ENCODE measurements at places on chromosomes 11 and 22. TPM values are rescaled to one million over a fixed set of nuclear protein-coding genes. Genes with fewer than 3 reads are reported as not detected.

The OR6T1 gene
- not detected for total RNA-seq

- DNase-seq, result no peak
Observed at GRCh38 chr11:19921976-19922688, 209.5 kb downstream of the NAV2 start.

- DNase-seq, result no peak
Observed at GRCh38 chr11:85787168-85787567, 23.8 kb downstream of the SYTL2 start.

The PIM3 gene
- 59.8 TPM for total RNA-seq

The DUSP8 gene
- total RNA-seq, result 8.9 TPM

DNA sequence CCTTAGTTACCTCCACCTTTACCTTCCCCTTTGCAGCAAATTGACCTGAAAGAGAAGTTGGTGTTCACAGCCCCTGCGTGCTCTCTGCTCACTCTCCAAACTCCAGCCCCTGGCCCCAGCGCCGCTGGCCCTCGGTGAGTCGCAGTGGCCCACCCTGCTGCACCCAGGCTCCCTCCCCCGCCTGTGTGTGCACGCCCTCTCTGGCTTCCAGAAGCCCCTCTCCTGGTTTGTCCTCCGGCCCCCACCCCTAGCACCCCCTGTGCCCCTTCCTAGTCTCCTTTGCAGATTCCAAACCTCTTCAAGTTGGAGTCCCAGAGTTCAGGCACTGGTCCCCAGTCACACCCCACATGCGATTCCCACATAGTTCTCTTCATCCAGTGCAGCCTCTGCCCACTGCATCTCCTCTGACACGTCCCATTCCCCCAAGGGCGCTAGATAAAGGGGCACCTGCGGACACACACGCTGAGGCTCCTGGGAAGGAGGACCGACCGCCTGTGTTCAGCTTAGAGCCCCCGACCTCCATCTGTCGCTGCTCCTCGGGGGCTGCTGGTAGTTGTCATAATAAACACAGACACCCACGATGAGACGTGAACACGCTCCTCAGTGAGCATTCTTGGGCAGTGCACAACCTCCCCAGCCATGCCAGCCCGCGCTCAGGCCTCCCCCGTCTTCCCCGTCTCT lies 1.5 kb upstream of the PHRF1 start:
- no peak for DNase-seq

The CCDC89 gene
- total RNA-seq, result 1.3 TPM

DNA sequence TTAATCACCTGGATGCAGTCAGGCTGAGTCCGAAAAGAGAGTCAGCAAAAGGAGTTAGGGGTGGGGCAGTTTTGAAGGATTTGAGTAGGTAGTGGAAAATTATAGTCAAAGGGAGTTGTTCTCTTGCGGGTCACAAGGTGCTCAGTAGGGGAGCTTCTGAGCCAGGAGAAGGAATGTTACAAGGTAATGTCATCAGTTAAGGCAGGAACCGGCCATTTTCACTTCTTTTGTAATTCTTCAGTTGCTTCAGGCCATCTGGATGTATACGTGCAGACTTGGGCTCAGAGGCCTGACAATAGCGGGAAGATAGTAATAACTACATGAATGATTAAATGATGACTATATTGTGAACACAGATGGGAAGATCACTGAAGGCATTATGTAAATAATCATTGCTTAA lies 6.2 kb downstream of the SC5D start:
- DNase-seq, result no peak

DNA sequence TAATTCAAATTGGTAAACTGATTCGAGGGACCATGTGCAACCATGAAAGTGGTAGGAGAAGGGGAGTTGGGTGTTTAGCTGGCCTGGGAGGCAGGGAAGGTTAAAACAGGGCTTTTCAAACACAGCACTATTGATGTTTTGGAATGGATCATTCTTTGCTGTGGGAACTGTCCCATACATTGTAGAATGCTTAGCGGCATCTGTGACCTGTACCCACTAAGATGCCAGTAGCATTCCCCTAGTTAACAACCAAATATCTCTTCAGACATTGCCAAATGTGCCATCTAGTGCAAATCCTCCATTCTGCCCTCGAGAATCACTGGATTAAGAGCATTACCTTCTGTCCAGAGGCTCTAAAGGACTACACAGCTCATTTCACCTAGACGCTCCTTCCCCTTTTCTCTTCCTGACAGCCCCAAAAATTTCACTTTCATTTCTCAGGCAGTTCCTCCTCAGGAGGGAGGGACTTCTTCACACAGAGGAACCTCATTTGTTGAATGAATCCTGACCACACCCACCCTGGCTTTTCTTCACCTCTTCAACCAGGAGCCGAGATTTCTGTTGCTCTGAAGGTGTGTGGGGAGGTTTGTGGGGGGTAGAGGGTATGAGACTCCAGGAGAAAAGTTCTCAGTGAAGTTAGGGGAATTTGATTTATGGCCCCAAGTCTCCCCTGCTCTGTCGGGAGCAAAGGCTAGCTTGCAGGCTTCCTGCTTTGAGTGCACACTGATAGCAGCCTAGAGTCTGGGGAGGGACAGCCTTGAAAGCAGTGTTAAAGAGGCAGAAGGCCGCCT lies at the start of gene TRIM34:
Gene TRIM34 (plus strand): TSS at position 513 of the 791 bp plus-strand sequence. CDS start 7,331 bp downstream, outside the sequence.
- DNase-seq, result no peak

The OR6A2 gene
- 0.34 TPM for total RNA-seq

DNA sequence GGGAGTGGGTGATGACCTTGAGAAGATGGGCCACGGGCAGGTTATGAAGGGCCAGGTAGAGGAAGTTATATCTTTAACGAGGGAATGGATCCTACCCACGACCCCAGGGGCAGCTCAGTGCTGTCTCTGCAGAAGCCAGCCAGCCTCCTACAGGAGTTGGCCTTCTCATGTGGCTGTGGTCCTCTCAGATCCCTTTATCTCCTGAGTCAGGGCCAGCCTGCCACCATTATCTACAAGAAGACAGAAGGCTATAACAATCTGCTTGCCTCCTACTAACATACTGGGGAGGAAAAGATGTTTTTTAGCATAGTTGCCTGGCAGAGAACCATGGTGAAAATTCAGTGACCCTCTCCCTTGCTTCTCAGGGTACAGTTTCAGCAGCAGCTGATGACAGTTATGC lies 7.0 kb upstream of the YWHAH start:
- DNase-seq, result no peak

- no peak for DNase-seq
Observed at GRCh38 chr11:132094598-132094997, 724.2 kb downstream of the NTM start.

- DNase-seq, result peak; percentile 73
Observed at GRCh38 chr22:17369439-17370025, at the start of gene CECR2. Gene CECR2, plus strand, starts transcription at chr22:17369460. Its CDS starts 324 bp downstream, at chr22:17369784.

The TOP3B gene
- total RNA-seq, result 59.8 TPM

The C11orf86 gene
- not detected for total RNA-seq

GRCh38 chr11:77127235-77127911 lies 673 bp upstream of the MYO7A start:
- DNase-seq, result peak; percentile 46

DNA sequence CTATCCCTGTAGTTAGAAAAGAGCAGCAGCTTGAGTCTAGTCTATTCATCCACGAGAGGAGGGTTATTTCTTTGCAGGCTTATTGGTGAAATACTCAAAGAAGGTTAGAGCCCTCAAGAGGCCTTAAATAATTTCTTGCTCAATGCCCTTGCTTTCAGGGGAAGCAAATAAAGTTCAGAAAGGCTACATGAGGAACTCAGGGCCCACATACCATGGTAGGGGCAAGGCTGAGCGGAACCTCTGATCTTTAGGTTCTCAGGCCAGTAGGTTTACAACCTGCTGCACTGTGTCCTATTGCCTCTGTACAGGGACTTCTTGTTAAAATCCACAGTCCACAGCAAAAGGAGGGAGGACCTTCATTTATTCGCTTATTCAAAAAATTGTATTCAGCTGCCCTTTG lies 101.7 kb downstream of the ADAMTS15 start:
- DNase-seq, result no peak

GRCh38 chr11:125370561-125371389 lies 125.3 kb downstream of the FEZ1 start:
- DNase-seq, result no peak

The CST6 gene
- total RNA-seq, result 1.1 TPM

- no peak for DNase-seq
Observed at GRCh38 chr22:27499121-27499520, 302.4 kb downstream of the MN1 start.

- DNase-seq, result no peak
Observed at GRCh38 chr11:10655943-10656576, 37.5 kb downstream of the IRAG1 start.

The MUC2 gene
- 0.04 TPM for total RNA-seq

- no peak for DNase-seq
Observed at GRCh38 chr11:72015511-72016061, 16.9 kb downstream of the IL18BP start.

GRCh38 chr11:28627690-28628255 lies 519.6 kb downstream of the METTL15 start:
- no peak for DNase-seq

- no peak for DNase-seq
Observed at GRCh38 chr22:42167066-42167465, 36.5 kb upstream of the CYP2D6 start.

GRCh38 chr22:45916515-45916914 lies 60.4 kb downstream of the WNT7B start:
- DNase-seq, result no peak

The HEPACAM gene
- 0.07 TPM for total RNA-seq

DNA sequence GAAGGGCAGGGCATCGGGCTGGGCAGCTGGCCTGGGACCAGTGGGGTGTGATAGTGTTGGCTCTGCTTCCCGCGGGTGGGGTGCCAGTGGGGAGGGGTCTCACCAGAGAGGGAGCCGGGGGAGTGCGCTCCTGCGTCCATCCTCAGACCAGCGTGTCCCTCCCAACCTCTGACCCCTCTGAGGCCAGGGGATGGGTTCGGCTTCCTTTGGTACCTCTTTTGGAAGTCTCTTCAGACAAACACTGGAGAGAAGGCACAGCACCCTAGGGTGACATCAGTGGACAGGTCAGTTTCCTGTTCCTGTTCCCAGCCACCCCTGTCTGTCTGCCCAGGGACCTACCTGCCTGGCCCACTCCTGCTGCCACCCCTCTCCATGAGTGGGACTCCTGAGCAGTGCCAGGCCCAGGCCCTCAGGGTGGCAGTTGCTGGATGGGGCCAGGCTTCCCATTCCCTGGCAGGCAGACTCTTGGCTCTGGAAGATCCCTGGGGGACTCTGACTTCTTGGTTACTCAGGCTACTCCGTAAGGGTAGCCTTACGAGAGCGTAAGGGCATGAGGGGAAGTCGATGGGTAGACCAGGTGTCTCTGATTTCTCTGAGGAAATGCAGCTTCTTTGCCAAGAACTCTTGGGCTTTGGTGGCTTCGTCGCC lies 2.6 kb downstream of the TAGLN start:
- no peak for DNase-seq

DNA sequence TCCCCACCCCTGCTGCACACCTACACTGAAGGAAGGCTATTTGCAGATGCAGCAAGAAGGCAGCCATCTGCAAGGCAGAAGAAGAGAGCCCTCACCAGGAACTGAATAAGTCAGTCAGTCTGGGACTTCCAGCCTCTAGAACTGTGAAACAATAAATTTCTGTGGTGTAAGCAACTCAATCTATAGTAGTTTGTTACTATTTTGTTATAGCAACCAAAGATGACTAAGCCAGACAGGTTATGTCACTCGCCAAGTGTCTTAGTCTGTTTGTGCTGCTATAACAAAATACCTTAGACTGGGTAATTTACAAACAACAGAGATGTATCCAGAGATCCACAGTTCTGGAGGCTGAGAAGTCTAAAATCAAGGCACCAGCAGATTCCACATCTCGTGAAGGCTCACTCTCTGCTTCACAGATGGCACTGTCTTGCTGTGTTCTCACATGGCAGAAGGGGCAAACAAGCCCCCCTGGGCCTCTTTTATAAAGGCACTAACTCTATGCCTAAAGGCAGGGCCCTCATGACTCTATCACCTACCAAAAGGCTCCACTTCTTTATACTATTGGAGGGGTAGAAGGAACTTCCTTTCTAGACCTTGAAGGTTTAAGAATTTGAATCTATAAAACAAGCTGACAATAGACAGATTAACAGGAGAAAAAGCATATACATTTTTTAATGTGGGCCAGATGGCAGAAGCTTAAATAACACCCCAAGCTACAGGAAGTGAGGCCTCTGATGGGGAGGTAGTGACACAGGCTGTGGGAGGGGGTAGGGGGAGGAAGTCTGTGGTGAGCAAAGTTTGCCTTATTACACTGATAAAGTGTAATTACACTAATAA lies 12.3 kb downstream of the APOL6 start:
- DNase-seq, result no peak

DNA sequence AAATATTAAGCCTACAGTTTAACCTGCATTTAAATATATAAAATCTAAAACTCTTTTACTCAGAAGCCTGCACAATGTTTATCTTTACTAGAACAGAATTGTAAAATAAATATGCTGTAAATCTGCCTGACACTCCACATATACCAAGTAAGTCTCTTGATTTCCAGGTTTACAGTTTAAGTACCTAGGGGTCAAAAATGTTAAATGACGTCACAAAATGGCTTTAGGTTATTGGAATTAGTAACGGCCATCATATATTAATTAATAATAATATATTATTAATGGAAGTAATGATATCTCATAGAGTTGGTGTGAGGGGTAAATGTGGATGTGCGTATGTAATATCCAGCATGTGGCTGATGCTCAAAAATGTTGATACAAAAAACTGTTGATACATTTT lies 114.8 kb upstream of the ANO5 start:
- DNase-seq, result no peak

The FOLR3 gene
- not detected for total RNA-seq

DNA sequence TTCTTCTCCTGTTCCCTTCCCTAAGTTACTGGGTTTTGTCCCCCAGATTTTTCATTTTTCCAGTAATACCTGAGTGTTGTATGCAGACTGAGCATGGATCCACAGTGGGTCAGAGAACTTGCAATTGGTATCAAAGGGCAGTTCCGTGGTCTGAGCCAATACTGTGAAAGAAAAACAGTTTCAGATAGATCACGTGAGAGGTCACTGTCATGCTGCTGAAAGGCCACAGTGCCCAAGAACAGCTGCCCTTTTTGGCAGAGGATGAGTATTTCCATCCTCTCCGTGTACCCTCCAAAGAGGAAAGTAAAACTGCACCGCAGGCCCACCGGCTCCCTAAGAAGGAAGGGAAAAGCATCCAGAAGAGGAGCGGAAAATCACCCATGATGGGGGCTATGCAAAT lies 73.0 kb upstream of the TBCEL start:
- no peak for DNase-seq

Data from mesothelial cell of epicardium (in vitro differentiated cells).